Pancreas (tissue), 10 donors: ENCODE measurements at places on chromosomes 1 and 21. TPM values are rescaled to one million over a fixed set of nuclear protein-coding genes. Genes with fewer than 3 reads are reported as not detected.

- no peak overlapping the region for H3K4me3 ChIP-seq
- H3K27ac ChIP-seq = no peak overlapping the region
- no peaks in the 10 kb centered on the region for H3K27me3 ChIP-seq
These were observed 130.1 kb downstream of the ADAMTS1 start for GRCh38 chr21:26715116-26715515.

- no peak for DNase-seq
These were observed 14.0 kb upstream of the LRRC7 start for GRCh38 chr1:69553726-69554125.

GRCh38 chr1:221708076-221708571, 33.8 kb downstream of the DUSP10 start:
- H3K4me3 ChIP-seq = no peak overlapping the region
- H3K27me3 ChIP-seq = no peaks in the 10 kb centered on the region
- peak overlapping the region; percentile 68 for H3K27ac ChIP-seq
- peaks cover 38% of the 10 kb centered on the region for H3K4me1 ChIP-seq
- H3K36me3 ChIP-seq = no peaks in the 10 kb centered on the region

DNA sequence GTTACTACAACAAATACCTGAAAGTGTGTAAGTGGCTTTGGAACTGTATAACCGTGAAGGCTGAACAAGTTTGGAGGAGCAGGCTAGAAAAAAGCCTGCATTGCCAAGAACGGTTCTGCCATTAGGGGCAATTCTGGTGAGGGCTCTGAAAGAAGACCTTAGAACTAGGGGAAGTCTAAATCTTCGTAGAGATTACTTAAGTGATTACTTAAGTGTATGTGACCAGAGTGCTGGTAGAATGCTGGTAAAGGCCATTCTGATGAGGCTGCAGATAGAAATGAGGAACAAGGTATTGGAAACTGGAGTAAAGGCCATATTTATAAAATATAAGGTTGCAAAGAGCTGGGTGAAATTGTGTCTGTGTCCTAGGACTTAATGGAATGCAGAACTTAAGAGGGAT, 158.0 kb downstream of the CLIC6 start:
- no peaks in the 10 kb centered on the region for H3K36me3 ChIP-seq
- no peak for DNase-seq
- H3K4me3 ChIP-seq = no peak overlapping the region
- no peaks in the 10 kb centered on the region for H3K4me1 ChIP-seq
- no peaks in the 10 kb centered on the region for H3K27me3 ChIP-seq

DNA sequence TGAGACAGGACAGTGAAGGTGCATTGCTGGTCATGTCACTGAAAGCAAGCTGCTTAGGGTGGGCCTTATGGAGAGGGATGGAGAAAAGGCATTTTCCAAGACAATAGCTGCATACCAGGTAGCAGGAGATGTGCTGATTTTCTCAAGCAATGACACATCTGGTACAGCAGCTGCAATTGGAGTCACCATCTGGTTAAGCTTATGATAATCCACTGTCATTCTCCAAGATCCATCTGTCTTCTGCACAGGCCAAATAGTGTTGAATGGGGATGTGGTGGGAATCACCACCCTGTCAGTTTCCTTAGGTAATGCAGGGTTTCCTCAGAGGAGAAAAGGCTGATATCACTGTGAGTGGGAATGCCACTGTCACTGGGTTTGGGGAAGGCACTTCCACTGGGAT, 54.6 kb downstream of the ADSS2 start:
- H3K4me3 ChIP-seq = no peak overlapping the region
- H3K36me3 ChIP-seq = no peaks in the 10 kb centered on the region
- DNase-seq = no peak
- no peaks in the 10 kb centered on the region for H3K4me1 ChIP-seq
- no peak overlapping the region for H3K27ac ChIP-seq

GRCh38 chr1:240602189-240602588, 9.8 kb downstream of the GREM2 start:
- H3K4me1 ChIP-seq = no peaks in the 10 kb centered on the region
- H3K27ac ChIP-seq = no peak overlapping the region
- H3K27me3 ChIP-seq = no peaks in the 10 kb centered on the region

DNA sequence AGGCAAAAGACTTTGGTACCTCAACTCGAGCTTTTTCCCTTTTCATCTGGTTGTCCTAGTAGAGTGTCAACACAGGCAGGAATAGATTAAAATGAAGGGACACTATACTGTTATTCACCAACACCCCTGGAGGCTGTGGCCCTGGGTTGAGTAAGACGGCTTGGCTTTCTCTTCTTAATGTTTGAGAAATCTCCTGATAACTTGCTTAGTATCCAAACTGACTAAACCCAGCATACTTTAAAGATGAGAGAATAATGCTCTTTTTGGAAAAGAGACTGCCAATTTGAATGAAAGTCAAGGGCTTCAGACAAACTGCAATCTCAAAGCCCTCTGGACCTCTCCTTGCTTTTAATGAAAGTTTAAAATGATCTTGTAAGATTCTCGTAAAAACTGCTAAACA, 2.6 kb upstream of the SLC30A1 start:
- H3K27ac ChIP-seq = no peak overlapping the region
- H3K27me3 ChIP-seq = no peaks in the 10 kb centered on the region
- no peak overlapping the region for H3K4me3 ChIP-seq
- no peaks in the 10 kb centered on the region for H3K36me3 ChIP-seq

GRCh38 chr1:240101306-240101705, 9.6 kb downstream of the FMN2 start:
- H3K36me3 ChIP-seq = no peaks in the 10 kb centered on the region
- H3K4me1 ChIP-seq = no peaks in the 10 kb centered on the region
- no peak overlapping the region for H3K4me3 ChIP-seq
- no peak overlapping the region for H3K27ac ChIP-seq
- DNase-seq = no peak
- no peaks in the 10 kb centered on the region for H3K27me3 ChIP-seq

Gene TAS1R1
- polyA plus RNA-seq = not detected

Gene KPRP
- not detected for polyA plus RNA-seq

Gene PKLR
- not detected for polyA plus RNA-seq

Gene SLC9A1
- 15.0 TPM for polyA plus RNA-seq

Gene JAM2
- polyA plus RNA-seq = 2.4 TPM

Gene GPX7
- 11.2 TPM for polyA plus RNA-seq

Gene KIF17
- 0.87 TPM for polyA plus RNA-seq
